Myocyte (in vitro differentiated cells): ENCODE measurements at places on chromosomes 13 and 19. TPM values are rescaled to one million over a fixed set of nuclear protein-coding genes. Genes with fewer than 3 reads are reported as not detected.

DNA sequence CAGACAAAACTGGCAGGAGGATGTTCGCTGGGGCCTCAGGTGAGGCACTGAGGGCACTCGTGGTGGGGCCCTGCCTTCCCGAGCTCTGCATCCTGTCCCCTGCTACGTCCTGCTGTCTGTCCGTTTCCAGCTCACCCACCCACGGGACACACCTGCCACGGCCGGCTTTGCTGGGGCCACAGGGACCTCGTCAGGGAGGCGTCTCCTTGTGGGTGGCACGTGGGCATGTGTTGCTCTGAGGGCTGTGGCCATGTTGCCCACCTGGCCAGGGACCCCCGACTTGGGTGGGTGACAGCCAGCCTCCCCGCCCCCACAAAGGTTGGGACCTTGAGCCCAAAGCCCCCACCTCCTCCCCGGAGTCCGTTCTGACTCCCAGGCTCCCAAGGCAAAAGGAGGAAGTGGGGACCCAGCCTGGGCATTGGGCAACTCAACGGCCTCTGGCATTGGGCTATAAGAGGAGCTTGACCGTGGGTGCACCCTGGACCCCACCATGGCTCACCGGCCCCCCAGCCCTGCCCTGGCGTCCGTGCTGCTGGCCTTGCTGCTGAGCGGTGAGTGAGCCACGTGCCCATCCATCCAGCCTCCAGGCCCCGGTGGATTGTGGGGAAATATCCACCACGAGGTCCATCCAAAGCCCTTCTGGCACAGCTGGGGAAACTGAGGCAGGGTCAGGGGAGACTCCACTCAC lies at the start of gene PRTN3:
TSS of gene PRTN3 (plus strand) at position 481 of the 688 bp plus-strand sequence. CDS start at position 491, 10 bp downstream.
- no peak for DNase-seq

DNA sequence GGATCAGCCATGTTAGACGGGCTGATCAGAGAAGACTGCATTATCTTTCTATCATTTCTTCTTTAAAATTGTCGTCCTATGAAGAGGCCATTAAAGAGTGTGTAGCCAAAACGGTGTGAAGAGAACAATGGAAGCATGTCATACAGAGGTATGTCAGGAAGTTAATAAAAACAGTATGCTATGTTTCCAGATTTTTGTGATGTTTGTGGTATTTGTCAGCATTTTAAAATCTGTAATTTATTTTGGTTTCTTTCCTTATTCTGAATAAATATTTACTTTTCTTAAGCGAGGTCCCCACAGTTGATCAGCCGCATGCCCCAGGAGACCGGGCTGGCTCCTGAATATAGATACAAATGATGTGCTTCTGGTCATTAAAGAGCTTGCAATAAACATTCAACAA lies 142.9 kb upstream of the SERP2 start:
- no peak for DNase-seq

GRCh38 chr13:87827479-87827878 lies 156.3 kb downstream of the SLITRK5 start:
- no peak for DNase-seq

TEX29 gene
- not detected in 2 replicates for total RNA-seq

- DNase-seq = no peak
Measured at GRCh38 chr13:72168126-72168855, 301.3 kb upstream of the DACH1 start.

GRCh38 chr19:30227661-30228112 lies 144.5 kb upstream of the ZNF536 start:
- peak; percentile 58 for DNase-seq

CGB8 gene
- not detected in 2 replicates for total RNA-seq

DNA sequence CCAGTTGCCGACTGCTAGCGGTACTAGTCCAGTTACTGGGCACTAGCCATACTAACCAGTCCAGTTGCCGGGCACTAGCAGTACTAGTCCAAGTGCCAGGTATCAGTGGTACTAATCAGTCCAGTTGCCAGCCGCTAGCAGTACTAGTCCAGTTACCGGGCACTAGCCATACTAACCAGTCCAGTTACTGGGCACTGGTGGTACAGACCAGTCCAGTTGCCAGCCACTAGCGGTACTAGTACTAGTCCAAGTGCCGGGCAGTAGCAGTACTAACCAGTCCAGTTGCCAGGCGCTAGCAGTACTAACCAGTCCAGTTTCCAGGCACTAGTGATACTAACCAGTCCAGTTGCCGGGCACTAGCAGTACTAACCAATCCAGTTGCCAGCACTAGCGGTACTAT lies 124.1 kb upstream of the MCF2L start:
- DNase-seq = no peak

GRCh38 chr13:95745752-95746151 lies 68.8 kb downstream of the DNAJC3 start:
- no peak for DNase-seq

PCSK4 gene
- 7.1 and 8.5 TPM in 2 replicates for total RNA-seq

GRCh38 chr13:106507560-106508274 lies 27.7 kb downstream of the EFNB2 start:
- DNase-seq = peak; percentile 91
